ENCODE measurements at places on chromosomes 13 and 19. TPM values are rescaled to one million over a fixed set of nuclear protein-coding genes. Genes with fewer than 3 reads are reported as not detected.

DNA sequence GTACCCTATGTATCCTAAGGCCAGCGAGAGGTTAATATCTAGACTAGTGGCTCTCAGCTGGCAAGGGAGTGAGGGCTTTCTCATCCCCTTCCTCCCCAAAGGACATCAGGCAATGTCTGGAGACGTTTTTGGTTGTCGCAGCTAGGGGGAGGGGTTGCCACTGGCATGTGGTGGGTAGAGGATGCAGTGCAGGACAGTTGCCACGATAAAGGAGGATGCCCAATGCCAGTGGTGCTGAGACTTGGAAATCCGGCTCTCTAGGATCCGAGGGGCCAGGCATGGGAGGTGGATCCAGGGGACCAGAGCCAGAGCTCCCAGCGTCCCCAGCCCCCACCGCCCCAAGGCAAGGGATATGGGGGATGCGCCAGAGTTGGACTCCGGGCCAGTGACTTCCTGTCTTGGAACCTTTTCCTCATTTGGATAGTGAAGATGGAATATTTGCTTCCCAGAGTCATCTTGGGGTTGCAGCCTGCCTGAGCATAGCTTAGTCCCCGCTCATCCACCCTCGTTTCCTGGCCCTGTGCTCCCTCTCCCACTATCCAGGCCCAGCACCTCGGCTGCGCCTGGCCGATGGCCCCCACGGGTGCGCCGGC, 4.9 kb downstream of the SSC5D start:
- peaks cover 16% of the 10 kb centered on the region for H3K4me1 ChIP-seq
- no peaks in the 10 kb centered on the region for H3K36me3 ChIP-seq
- H3K27me3 ChIP-seq, result no peaks in the 10 kb centered on the region
- peak overlapping the region; percentile 18 for H3K4me3 ChIP-seq

GRCh38 chr13:71611292-71611691, 255.7 kb downstream of the DACH1 start:
- no peak for DNase-seq
- no peaks in the 10 kb centered on the region for H3K27me3 ChIP-seq

GRCh38 chr13:54216221-54216620, 1187.6 kb downstream of the OLFM4 start:
- no peaks in the 10 kb centered on the region for H3K4me1 ChIP-seq
- no peaks in the 10 kb centered on the region for H3K27me3 ChIP-seq
- no peaks in the 10 kb centered on the region for H3K36me3 ChIP-seq
- no peak for DNase-seq
- no peak overlapping the region for H3K27ac ChIP-seq

GRCh38 chr13:113472355-113473025, 18.0 kb downstream of the DCUN1D2 start:
- H3K36me3 ChIP-seq, result no peaks in the 10 kb centered on the region
- no peak for DNase-seq
- no peak overlapping the region for H3K27ac ChIP-seq

- no peak for DNase-seq
- no peak overlapping the region for H3K27ac ChIP-seq
- H3K4me3 ChIP-seq, result no peak overlapping the region
- no peaks in the 10 kb centered on the region for H3K4me1 ChIP-seq
- H3K36me3 ChIP-seq, result no peaks in the 10 kb centered on the region
- no peaks in the 10 kb centered on the region for H3K27me3 ChIP-seq
These were observed 18.6 kb upstream of the ZNF816 start for GRCh38 chr19:52981329-52981728.

- peak overlapping the region; percentile 85 for H3K27ac ChIP-seq
- peak overlapping the region; percentile 24 for H3K4me3 ChIP-seq
- no peaks in the 10 kb centered on the region for H3K27me3 ChIP-seq
- H3K36me3 ChIP-seq, result no peaks in the 10 kb centered on the region
These were observed 10.4 kb upstream of the KLF16 start for GRCh38 chr19:1873524-1874473.

DNA sequence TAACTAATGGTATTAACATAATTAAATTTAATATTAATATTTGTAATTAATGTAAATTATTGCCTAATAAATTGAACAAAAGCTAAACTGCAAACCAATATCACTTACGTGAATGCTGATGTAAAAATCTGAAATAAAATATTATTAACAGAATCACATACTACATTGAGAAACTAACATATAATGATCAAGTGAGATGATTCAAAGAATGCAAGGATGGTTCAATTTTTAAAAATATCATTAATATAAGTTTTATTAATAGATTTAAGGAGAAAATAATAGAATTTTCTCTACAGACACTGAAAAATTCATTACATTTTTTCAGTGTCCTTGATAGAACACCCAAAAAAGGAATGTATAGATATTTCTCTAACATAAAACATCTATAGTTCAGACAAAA, 23.5 kb upstream of the EBPL start:
- peaks cover 5% of the 10 kb centered on the region for H3K4me1 ChIP-seq
- H3K27ac ChIP-seq, result no peak overlapping the region
- no peaks in the 10 kb centered on the region for H3K27me3 ChIP-seq
- no peak overlapping the region for H3K4me3 ChIP-seq
- no peaks in the 10 kb centered on the region for H3K36me3 ChIP-seq
- DNase-seq, result no peak

DNA sequence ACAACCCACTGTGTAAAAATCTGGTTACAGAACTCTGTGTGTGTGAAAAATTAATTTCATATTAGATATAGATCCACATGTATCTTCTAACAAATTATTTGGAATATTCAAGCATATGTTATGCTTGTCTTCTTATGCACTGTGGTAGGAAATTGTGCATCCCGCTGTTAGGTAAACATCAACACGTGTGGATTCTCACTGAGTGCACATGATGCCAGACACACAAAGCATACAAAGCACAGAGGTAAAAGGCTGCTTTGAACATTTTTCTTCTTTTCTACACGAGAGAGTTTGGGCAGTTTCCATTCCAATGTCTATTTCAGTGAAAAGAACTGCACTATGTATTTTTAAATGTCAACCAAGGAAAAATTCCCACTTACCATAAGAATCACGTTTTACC, 354.9 kb downstream of the PCDH9 start:
- no peaks in the 10 kb centered on the region for H3K36me3 ChIP-seq
- H3K27ac ChIP-seq, result no peak overlapping the region
- H3K4me3 ChIP-seq, result no peak overlapping the region

- H3K4me1 ChIP-seq, result peaks cover 10% of the 10 kb centered on the region
- H3K27me3 ChIP-seq, result no peaks in the 10 kb centered on the region
- H3K27ac ChIP-seq, result no peak overlapping the region
These were observed 53.8 kb upstream of the RCBTB2 start for GRCh38 chr13:48586591-48587103.

- DNase-seq, result no peak
- H3K36me3 ChIP-seq, result no peaks in the 10 kb centered on the region
- no peak overlapping the region for H3K4me3 ChIP-seq
- no peak overlapping the region for H3K27ac ChIP-seq
- H3K4me1 ChIP-seq, result peaks cover 3% of the 10 kb centered on the region
These were observed 38.1 kb downstream of the TMEM255B start for GRCh38 chr13:113796964-113797676.

DNA sequence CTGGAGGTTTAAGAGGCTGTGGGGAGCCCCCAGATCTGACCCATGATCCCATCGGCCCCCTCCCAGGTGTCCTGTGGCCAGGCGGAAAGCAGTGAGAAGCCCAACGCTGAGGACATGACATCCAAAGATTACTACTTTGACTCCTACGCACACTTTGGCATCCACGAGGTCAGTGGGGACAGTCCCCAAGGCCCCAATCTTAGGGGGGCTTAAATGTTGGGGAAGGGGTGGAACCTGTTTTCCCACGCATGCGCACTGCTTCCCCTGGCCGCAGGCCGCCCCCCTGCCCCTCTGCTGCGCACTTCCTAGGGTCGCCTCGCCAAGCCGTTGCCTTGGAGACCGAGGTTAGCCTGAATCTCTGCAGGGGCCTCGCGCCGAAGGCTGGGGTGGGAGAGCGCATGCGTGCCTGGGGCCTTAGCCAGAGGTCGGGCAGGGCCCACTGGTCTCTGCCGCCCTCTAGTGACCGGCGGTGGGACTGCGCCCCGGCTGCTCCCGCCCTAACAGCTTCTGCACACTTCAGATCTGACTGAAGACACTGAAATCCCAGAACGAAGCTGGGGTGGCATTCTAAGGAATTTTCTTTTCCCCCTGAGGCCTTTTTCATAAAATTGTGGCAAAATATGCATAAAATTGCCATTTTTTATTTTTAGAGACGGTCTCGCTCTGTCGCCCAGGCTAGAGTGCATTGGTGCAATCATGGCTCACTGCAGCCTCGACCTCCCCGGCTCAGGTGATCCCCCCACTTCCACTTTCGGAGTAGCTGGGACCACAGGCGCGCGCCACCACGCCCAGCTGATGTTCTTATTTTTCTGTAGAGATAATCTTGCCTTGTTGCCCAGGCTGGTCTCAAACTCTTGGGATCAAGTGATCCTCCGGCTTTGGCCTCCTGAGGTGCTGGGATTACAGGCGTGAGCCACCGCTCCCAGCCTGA, 3.6 kb downstream of the PRMT1 start:
- H3K4me1 ChIP-seq, result peaks cover 45% of the 10 kb centered on the region
- peak overlapping the region; percentile 91 for H3K27ac ChIP-seq
- no peaks in the 10 kb centered on the region for H3K27me3 ChIP-seq
- H3K36me3 ChIP-seq, result no peaks in the 10 kb centered on the region

GRCh38 chr19:45136507-45137178, 24.1 kb downstream of the NKPD1 start:
- DNase-seq, result no peak
- no peaks in the 10 kb centered on the region for H3K36me3 ChIP-seq
- peaks cover 7% of the 10 kb centered on the region for H3K4me1 ChIP-seq
- H3K27ac ChIP-seq, result no peak overlapping the region
- no peaks in the 10 kb centered on the region for H3K27me3 ChIP-seq
- H3K4me3 ChIP-seq, result no peak overlapping the region

DNA sequence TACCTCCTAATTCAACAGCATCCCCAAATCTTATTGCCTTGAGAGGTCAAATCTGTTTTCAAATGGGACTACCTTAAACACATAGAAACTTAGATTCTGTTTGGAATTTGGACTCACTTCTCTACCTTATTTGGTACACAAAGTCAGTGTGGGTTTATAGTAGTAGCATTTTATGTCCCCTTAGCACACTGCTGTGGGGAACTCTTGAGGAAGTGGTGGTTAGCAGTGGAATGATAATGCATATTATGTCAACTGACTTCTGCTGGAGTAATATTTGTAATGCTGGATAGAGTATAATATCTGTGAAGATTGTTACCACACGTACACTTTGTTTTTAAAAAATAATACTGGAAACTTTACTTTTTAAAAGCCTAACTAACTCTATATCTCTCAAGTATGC, 386.3 kb downstream of the NDFIP2 start:
- no peak overlapping the region for H3K4me3 ChIP-seq
- no peak overlapping the region for H3K27ac ChIP-seq
- H3K4me1 ChIP-seq, result no peaks in the 10 kb centered on the region
- DNase-seq, result no peak

DNA sequence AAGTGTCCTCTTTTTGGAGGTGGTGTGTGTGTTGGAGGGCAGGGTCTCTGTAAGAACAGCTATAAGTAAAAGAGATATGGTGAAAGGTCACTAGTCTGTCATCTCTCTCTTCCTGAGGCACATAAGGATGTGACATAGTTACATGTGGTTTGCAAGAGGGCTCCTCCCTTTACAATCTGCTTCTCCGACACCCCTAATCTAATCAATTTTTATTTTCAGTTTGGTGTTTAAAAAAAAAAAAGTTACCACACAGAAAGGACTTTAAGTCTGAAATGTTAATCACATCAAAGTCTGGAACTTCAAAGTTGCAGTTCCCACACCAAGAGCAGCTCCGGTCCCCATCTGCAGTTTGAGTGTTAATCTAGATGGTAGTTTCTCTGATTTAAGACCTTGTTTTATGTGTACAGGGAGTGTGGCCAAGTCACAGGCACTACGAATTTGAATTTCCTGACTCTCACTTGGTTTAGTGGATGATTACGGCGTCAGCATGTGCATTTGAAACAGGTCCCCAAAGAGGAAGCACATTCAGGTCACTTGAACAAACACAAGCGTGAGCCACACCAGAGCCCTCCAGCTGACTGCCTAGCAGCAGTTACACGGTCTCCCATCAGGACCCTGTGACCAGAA, 53.1 kb downstream of the FOXO1 start:
- no peaks in the 10 kb centered on the region for H3K27me3 ChIP-seq
- no peak overlapping the region for H3K4me3 ChIP-seq
- H3K4me1 ChIP-seq, result peaks cover 21% of the 10 kb centered on the region
- H3K27ac ChIP-seq, result no peak overlapping the region
- no peak for DNase-seq
- no peaks in the 10 kb centered on the region for H3K36me3 ChIP-seq

DNA sequence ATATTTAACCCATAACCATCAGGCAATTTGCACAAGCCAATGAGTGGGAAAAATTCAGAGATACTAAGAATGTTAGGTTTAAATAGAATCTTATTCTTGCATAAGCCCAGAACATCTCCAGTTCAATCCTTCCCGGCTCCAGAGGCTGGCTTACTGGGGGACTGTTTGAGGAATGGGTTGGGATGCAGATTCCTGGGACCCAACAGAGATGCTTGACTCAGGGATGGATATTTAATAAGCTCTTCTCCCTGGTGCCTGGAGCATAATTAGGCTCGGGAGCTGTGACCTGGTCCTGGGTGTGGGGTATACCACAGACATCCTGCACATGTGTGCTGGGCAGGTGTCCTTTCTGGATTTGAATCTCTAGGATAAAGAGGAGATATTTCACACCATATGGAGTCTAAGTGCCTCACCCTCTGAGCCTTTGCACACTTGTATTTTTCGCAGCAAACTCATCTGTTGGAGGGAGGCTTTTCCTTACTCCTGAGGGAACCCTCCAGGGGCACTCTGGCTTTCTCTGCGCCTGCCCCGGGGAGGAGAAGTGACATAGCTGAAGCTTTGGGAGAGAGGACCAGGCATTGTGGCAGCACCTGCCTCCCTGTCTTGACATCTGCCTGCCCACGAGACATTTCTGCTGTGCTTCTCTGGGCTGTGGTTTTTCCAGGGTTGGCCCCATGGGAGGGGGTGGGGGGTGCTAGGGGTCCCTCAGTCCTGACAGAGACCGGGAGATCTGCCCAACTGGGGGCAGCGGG, 36.1 kb upstream of the ANKRD10 start:
- no peaks in the 10 kb centered on the region for H3K27me3 ChIP-seq
- H3K36me3 ChIP-seq, result no peaks in the 10 kb centered on the region
- DNase-seq, result no peak
- H3K27ac ChIP-seq, result no peak overlapping the region
- no peak overlapping the region for H3K4me3 ChIP-seq

VSTM1 gene
- total RNA-seq, result not detected

ANO8 gene
- total RNA-seq, result 19.2 TPM

POU2F2 gene
- 9.4 TPM for total RNA-seq

CALR gene
- 389 TPM for total RNA-seq

TECR gene
- total RNA-seq, result 192 TPM

IGFL2 gene
- 7.6 TPM for total RNA-seq

MCEMP1 gene
- total RNA-seq, result not detected

ZNF177 gene
- 11.9 TPM for total RNA-seq

GSK3A gene
- total RNA-seq, result 54.3 TPM

CARS2 gene
- 100 TPM for total RNA-seq

BSG gene
- total RNA-seq, result 1,458 TPM

CASP14 gene
- 0.12 TPM for total RNA-seq

ACP7 gene
- not detected for total RNA-seq

All from testis (tissue), 5 donors.